ENCODE measurements at places on chromosomes 2 and 18.

DNA sequence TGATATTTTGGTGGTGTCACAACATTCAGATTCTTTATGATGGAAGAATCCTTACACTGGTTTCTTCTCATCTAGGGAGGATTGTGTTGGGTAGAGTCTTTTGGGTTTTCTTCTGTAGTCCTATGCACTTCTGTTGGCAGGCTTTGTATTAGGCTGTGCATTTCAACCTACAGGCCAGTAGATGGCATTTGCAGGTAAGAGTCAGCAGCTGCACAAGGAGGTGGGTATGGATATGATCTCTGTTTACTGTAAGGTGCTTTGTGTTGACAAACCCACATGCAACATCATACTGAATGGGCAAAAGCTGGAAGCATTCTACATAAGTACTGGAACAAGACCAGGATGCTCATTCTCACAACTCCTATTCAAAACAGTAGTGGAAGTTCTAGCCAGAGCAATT is 656.8 kb downstream of the METTL4 start:
- no peak for DNase-seq

- DNase-seq, result no peak
Measured at GRCh38 chr2:185507719-185508118, 230.9 kb upstream of the FSIP2 start.

DNA sequence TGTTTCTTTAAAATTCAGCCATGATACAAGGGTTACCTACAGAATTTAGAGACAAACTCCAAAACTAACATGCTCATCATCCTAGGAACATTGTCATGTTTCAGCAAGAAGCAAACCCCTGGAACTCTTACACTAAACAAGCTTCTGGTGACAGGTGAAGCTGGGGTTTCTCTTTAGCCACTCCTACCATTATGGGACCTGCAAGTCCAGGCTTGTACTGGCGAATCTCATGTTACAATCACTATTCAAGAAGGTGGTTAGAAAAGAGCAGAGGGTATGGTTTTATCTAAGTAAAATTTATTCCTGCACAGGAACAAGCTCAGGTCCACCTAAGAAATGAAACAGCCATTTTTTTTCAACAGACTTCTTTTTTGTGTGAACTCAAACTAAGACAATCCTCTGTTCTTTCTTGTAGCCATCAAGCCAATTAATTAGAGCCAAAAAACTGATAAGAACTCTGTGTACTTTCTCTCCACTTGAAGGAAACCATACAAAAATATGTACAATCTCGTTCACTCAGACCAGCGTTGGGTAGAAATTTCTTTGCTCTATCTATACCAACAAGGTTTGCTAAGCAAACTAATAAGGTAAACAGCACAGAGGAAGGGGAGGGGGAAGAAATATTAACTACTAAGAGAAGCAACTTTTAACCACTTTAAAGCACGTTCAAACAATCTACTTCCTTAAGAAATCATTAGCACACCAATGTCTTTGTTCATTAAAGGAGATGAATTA is 63.3 kb upstream of the NEDD4L start:
- no peak for DNase-seq

GRCh38 chr2:135629520-135629919 is 98.2 kb downstream of the R3HDM1 start:
- DNase-seq, result no peak

DNA sequence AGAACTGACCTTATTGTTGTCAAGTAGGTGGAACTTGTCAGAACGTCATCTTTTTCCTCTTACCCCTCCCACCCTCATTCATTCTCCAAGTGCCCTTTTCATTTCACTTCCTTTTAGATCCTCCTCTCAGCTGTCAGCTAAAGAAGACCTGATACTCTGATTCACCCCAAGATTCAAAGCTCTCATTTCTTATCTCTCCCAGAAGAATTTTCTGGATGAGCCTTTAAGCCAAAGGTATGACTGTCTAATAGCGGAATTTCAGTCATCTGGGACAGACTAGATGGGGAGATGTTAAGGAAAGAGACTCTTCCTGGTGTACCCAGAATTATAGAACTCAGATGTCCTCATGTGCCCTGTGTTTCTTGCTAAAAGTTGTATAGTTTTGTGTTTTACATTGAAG is 53.9 kb downstream of the TCF7L1 start:
- DNase-seq, result no peak

DNA sequence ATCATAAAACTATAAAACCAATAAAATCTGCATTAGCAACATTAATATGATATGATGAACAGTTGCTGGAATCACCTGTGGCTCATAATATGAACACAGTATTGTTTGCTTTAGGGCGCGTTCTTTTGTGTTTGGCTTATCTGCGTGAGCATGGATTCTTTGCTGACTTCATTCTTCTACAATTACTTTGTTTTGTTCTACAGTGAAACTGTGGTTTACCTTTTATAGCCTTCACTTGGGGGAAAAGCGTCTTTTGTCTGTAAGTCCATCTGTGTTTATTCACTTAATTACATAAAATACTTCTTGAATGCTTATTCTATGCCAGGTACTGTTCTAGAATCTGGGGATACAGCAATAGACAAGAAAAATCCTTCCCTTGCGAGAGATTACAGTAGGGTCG is 74.0 kb upstream of the SEC11C start:
- DNase-seq, result no peak

DNA sequence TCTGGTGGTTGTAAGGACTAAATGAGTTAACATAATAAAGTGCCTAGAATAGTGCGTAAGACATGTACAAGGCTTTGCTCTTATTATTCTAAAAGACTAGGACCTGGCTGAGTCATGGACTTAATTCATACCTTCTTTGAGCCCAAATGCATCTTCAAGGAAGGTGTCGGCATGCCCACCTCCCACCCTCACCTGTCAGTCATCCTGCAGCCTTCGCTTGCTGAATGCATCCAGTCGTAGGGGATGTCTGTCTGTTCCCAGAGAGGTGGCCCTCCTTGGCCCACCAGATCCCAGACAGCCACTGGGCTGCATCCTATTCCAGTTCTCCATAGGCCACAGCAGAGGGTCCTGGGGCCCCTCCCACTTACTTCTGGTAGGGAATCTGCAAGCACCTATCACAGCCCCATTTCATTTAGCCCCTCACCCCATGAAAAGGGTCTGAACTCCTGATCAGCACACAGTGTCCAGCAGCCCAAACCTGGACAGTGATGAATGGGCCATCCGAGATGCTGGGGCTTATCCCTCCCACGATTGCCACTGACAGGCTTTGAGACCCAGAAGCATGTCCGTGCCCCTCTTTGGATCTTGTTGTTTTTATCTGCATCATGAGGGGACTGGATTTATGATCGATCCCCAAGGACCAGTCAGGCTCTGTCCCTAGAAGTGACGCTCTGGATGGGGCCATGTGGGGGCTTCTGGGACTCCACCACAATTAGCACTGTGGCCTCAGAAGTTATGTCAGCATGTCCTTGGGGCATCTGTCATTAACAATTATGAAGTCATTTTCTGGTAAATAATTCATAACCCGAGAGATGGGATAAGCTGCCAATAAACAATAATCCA is 101.1 kb downstream of the KLHL29 start:
- DNase-seq, result no peak

DNA sequence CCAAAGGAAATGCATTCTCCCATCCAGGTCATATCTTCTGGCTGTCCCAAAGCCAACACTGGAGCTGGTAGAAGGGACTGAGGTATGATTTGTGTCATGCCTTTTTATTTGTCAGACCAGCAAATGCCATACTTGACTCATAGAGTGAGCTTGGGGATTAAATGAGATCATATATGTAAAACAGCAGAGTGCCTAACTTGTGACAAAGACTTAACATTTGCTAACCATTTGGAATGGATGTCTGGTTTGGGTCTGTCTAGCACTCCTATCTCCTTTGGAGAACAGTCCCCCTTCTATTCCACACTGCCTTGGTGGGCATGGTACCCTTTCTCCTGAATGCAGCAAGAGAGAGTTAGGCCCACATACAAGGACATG is 128.5 kb upstream of the LGALSL start:
- no peak for DNase-seq
